ENCODE measurements at places on chromosomes 16 and 17.

DNA sequence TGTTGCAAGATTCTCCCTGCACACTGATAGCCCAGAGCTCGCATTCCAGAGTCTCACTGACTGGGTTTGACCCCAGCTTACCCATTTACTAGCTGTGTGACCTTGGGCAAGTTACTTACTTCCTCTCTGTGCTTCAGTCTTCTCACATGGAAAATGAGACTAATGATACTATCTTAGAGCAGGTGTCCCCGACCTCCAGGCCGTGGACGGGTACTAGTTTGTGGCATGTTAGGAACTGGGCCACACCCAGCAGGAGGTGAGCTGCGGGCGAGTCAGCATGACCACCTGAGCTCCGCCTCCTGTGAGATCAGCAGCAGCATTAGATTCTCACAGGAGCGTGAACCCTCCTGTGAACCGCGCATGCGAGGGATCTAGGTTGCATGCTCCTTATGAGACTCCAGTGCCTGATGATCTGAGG, 15.8 kb downstream of the ANKFY1 start:
- no peak for DNase-seq

- DNase-seq = peak; percentile 82
Observed at GRCh38 chr17:56978441-56979090, 635 bp downstream of the SCPEP1 start.

- DNase-seq = no peak
Observed at GRCh38 chr17:16449121-16449570, 33.8 kb downstream of the TRPV2 start.

- no peak for DNase-seq
Observed at GRCh38 chr16:62755938-62756337, 719.7 kb upstream of the CDH8 start.

DNA sequence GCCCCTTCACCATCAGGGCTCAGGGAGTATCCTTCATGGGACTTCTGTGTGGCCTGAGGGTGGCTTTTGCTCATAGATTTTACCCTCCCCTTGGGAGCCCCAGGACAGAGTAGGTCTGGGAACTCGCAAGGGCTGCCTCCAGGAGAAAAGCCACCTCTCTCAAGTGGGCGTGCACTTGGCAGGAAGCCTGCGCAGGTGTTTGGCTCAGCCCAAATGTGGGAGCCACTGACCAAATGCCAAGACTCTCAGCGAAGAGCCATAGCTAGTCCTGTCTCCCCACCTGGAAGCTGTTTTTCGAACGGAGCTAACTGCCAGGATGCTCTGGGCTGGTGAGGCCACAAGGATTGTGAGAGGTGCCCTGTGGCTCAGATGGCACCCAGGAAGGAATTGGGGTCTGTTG, 2.0 kb upstream of the HSD17B2 start:
- DNase-seq = no peak
